GM12864 (cell line): ENCODE measurements at places on chromosomes 7 and 10.

GRCh38 chr10:26478061-26478460 is 39.9 kb downstream of the APBB1IP start:
- DNase-seq = no peak

DNA sequence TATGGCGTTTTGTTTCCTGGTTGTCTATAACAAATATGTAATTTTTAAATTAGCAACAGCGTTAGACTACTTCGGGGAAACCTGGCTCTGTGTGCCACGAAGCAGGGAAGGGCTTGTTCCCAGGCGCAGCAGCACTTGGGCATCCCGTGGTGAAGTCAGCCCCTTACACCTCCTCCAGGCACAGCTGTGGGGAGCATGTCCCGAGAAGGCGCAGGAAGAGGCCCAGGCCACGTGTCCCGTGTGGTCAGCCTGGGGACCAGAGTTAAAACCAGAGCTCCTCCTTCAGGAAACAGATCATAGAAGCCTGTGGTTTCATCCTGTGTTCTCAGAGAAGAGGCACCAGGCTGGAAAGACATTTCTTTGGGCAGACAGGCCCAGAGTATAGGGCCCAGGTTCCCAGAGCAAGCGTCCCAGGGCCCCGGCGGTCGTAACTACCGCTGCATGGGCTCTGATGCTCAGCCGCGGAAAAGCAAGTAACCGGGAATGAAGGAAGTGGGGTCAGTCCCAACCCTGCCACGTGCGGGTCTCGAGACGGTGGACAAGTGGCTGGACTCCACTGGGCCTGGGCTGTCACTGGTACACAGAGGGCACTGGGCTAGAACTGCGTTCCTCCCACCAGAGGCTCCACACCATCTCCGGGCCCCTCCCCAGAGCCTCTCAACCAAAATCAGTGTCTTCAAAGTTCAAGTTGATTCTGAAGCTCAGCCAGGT is 7.1 kb downstream of the NUDT1 start:
- DNase-seq = no peak

- DNase-seq = no peak
Observed at GRCh38 chr10:51654918-51655317, 44.5 kb downstream of the CSTF2T start.

- no peak for DNase-seq
Observed at GRCh38 chr10:89482256-89482655, 53.1 kb downstream of the SLC16A12 start.

DNA sequence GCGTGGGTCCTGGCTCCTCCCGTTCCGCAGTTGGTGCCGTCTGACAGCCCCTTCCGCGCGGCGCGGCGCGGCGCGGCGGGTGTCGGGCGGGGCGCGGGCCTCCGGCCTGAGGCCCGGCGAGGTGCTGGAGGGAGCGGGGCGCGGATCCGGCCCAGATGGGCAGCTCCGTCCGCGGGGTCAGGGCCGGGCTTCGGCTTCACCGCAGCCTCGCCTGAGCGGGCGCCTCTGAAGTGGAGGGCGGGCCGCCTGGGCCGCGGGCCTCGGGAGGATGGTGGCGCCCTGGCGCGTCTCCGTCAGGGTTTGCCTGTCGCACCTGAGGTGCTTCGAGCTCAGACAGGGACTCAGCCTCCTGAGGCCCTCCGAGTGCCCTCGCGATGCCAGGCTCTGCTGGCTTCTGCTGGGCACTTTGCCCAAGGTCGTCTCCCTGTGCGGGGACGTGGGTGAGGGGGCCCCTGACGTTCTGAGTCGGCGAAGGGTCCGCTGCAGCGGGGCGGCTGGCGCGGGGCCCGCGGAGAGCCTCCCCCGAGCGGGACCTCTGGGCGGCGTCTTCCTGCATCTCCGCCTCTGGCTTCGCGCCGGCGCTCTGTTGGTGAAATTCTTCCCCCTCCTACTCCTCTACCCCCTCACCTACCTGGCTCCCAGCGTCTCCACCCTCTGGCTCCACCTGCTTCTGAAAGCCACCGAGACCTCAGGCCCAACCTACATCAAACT is 473 bp downstream of the ADCK2 start:
- no peak for DNase-seq

- no peak for DNase-seq
Observed at GRCh38 chr7:117188376-117188775, 134.5 kb downstream of the WNT2 start.

- no peak for DNase-seq
Observed at GRCh38 chr7:132519936-132520335, 56.3 kb downstream of the PLXNA4 start.

DNA sequence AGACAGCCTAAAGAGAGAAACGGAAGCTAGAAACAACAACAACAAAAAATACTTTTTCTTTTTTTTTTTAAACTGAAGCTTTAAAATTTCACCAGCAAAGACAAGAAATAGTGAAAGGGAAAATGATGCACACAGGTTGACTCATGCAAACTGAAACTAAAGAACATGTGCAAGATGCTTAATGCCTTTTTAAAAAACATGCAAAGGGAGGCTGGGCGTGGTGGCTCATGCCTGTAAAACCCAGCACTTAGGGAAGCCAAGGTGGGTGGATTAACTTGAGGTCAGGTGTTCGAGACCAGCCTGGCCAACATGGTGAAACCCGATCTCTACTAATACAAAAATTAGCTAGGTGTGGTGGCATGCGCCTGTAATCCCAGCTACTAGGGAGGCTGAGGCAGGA is 15.1 kb upstream of the CUBN start:
- peak; percentile 15 for DNase-seq

- DNase-seq = no peak
Observed at GRCh38 chr7:50676079-50676478, 106.6 kb downstream of the GRB10 start.

DNA sequence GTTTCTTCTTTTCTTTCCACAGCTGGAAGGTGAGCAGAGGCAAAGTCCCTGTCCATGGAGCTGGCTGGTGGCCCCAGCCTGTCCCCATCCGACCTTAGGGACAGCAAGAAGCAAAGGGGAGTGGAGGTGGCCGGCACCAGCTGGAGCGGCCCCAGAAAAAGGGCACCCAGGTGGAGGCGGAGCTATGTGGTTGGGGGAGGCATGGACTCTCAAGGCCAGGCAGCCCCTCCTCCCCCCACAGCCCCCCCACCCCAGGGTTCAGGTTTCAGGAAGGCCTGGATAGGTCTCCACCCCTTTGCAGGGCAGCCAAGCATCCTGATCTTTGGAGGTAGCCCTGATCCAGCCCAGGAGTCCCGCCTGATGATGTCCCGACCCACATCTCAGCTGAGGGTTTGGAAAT is at the start of gene SSC4D:
TSS of gene SSC4D (minus strand) at position 161 of the 400 bp plus-strand sequence. CDS start 5,258 bp downstream, outside the sequence.
- DNase-seq = no peak

- DNase-seq = no peak
Observed at GRCh38 chr10:21733710-21734109, 199.7 kb downstream of the MLLT10 start.

GRCh38 chr10:13769946-13770345 is 183.2 kb downstream of the PRPF18 start:
- DNase-seq = no peak

- no peak for DNase-seq
Observed at GRCh38 chr7:108402865-108403264, 53.4 kb downstream of the NRCAM start.
